Dorsolateral prefrontal cortex (tissue), 122 donors: ENCODE measurements at places on chromosomes 13 and 19.

- DNase-seq, result no peak
Measured at GRCh38 chr19:18191640-18192062, 1.4 kb upstream of the MPV17L2 start.

GRCh38 chr19:3142292-3142670 is 6.4 kb downstream of the GNA15 start:
- DNase-seq, result no peak

- no peak for DNase-seq
Measured at GRCh38 chr13:111539252-111539651, 218.8 kb downstream of the TEX29 start.

- no peak for DNase-seq
Measured at GRCh38 chr19:28023064-28023463, 1189.9 kb downstream of the UQCRFS1 start.

GRCh38 chr19:50570997-50571396 is 2.8 kb upstream of the LRRC4B start:
- DNase-seq, result no peak

GRCh38 chr13:105144020-105144419 is 1391.4 kb downstream of the EFNB2 start:
- DNase-seq, result no peak

- DNase-seq, result no peak
Measured at GRCh38 chr19:40360708-40361241, 12.3 kb downstream of the PLD3 start.

DNA sequence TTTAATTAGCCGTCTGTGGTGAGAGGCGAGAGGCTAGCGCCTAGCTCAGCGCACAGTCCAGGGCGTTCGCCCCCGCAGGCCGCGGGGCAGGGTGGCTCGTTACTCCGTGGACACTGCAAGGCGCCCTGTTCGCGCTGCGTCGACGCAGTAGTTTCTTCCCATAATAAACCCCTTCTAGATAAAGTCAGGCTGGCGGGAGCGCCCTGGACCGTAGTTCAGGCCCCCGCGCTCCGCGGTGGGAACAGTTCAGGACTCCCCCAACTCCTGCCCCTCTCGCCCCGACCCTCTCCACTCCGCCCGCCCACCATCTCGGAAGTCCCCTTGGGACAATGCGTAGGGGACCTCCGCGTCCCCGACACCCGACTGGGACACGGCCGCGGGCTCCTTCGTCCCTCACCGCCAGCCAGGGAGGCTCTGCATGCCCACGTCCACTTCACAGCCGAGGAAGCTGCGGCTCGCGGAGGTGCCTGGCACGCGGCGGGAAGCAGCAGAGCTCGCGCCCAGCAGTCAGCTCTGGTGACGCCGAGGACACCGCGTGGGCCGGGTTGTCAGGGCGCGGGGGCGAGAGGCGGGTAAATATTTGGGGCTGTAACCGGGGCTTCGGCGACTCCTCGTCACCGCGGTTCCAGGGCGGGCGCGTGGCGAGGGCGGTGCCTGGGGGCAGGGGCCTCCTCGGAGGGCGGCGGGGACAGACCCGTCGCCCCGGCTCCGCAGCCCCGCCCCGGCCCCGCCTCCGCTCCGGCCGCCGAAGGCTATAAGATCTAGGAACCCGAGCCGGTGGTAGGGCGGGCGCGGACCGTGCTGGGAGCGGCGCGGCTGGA is at the start of gene RGCC:
TSS of gene RGCC (plus strand) at position 783 of the 821 bp plus-strand sequence. CDS start 158 bp downstream, outside the sequence.
- DNase-seq, result peak; percentile 89

GRCh38 chr13:39985071-39985470 is 329.6 kb downstream of the COG6 start:
- DNase-seq, result no peak

- peak; percentile 56 for DNase-seq
Measured at GRCh38 chr19:16660763-16661479, at the start of gene TMEM38A. TSS of gene TMEM38A (plus strand) at chr19:16661139. CDS start at chr19:16661218, 79 bp downstream.

- DNase-seq, result no peak
Measured at GRCh38 chr13:20125129-20125782, 35.6 kb downstream of the GJA3 start.

GRCh38 chr13:113164492-113164891 is 6.0 kb downstream of the PROZ start:
- no peak for DNase-seq

GRCh38 chr13:27194209-27194608 is 22.6 kb upstream of the USP12 start:
- no peak for DNase-seq

GRCh38 chr19:38563475-38563874 is 54.3 kb downstream of the MAP4K1 start:
- no peak for DNase-seq

DNA sequence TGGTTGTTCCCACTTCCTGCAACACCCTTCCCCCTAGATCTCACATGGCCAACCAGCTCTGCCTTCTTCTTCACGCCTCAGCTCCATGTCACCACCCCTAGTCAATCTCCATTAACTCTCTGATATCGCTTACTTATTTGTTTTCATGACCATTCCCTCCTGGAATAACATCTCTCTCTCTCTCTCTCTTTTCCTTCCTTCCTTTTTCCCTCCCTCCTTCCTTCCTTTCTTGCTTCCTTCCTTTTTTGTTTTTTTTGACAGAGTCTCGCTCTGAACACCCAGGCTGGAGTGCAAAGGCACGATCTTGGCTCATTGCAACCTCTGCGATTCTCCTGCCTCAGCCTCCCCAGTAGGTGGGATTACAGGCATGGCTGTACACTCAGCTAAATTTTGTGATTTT is 44.9 kb upstream of the ADGRL1 start:
- DNase-seq, result no peak

DNA sequence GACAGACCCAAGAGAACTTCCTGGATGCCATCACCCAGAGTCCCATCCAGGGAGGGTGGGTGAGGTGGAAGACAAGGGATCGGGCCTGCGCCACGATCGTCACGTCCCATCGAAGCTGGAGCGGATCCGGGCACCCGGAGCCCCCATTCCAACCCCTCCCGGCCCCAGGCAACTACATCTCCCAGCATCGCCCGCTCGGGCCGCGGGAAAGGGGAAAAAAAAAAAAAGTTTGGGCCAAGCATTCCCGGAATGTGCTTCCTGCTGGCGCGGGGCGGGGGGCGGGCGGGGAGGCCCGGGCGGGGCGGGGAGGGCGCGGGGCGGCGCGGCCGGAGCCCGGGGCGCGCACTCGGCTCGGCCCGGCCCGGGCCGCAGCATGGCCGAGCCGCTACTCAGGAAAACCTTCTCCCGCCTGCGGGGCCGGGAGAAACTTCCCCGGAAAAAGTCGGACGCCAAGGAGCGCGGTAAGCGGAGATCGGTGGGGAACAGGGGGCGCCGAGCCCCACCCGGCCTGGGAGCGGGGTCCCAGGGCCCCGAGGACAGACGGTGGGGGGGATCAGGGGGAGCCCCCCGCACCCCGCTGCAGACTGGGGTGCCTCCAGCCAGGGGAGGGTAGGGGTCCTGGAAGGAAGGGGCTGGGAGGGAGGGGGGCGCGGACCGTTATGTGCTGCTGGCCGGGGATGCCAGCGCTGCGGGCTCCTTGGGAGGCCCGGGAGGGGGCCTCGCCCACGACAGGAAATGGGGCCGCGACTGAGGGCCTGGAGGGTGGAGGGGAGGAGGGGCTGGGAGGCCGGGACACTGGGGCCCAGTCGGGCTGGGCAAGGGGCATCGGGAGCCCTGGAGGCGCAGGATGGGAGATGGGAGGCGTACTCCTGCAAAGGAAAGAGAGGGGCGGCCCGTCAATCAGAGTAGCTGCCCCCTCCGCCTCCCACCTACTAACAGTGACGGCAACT is at the start of gene SYDE1:
TSS of gene SYDE1 (plus strand) at position 341 of the 950 bp plus-strand sequence. CDS start at position 374, 33 bp downstream.
- DNase-seq, result no peak

- DNase-seq, result no peak
Measured at GRCh38 chr13:41546372-41547190, 89.2 kb downstream of the RGCC start.

GRCh38 chr19:30671622-30672051 is 299.5 kb downstream of the ZNF536 start:
- DNase-seq, result no peak

GRCh38 chr19:44401139-44402115 is at the start of gene ZNF285:
TSS of gene ZNF285 (minus strand) at chr19:44401608. CDS start at chr19:44397213, 4,395 bp downstream.
- peak; percentile 88 for DNase-seq

DNA sequence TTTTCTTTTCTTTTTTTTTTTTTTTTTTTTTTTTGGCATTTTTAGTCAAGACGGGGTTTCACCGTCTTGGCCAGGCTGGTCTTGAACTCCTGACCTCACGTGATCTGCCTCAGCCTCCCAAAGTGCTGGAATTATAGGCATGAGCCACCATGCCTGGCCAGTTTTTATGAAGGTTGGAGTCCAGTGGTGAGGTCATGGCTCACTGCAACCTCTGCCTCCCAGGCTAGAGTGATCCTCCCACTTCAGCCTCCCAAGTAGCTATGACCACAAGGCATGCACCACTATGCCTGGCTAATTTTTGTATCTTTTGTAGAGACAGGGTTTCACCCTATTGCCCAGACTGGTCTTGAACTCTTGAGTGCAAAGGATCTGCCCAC is 4.2 kb downstream of the SNRPA start:
- no peak for DNase-seq

- DNase-seq, result no peak
Measured at GRCh38 chr13:111033172-111034130, 81.7 kb upstream of the ARHGEF7 start.

GRCh38 chr13:91572944-91573598 is 174.7 kb downstream of the GPC5 start:
- DNase-seq, result no peak

GRCh38 chr13:95954266-95954665 is 98.9 kb downstream of the UGGT2 start:
- DNase-seq, result no peak

DNA sequence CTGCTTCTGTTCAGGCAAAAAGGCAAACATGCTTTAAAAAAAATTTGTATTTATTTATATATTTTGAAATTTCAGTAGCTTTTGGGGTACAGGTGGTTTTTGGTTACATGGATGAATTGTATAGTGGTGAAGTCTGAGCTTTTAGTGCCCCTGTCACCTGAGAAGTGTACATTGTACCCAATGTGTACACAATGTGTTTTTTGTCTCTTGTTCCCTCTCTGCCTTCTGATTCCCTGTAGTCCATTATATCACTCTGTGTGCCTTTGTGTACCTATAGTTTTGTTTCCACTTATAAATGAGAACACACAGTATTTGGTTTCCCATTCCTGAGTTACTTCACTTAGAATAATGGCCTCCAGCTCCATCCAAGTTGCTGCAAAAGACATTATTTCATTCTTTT is 77.4 kb downstream of the PDS5B start:
- DNase-seq, result no peak

GRCh38 chr13:113407531-113408393 is 43.8 kb upstream of the GRTP1 start:
- no peak for DNase-seq

GRCh38 chr13:84864341-84864740 is 934.9 kb downstream of the SLITRK6 start:
- DNase-seq, result no peak

GRCh38 chr13:43732726-43733125 is 54.0 kb downstream of the ENOX1 start:
- DNase-seq, result no peak

DNA sequence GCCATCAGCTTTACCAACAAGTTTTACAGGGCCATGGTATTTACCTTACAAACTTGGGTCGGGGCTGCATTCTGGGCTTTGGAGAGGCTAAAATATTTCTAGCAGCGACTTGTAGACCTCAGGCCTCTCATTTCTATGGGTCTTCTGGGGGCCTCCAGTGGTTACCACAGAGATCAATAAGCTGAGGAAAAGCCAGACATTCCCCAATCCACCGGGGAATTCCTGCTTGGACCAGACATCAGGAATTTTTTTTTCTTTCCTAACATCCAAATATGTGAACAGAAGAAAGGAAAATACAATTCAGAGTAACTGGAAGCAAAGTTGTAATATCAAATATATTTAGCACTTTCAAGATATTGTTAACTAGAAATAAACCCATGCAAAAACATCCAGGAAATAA is 1.5 kb downstream of the DZIP1 start:
- DNase-seq, result no peak

DNA sequence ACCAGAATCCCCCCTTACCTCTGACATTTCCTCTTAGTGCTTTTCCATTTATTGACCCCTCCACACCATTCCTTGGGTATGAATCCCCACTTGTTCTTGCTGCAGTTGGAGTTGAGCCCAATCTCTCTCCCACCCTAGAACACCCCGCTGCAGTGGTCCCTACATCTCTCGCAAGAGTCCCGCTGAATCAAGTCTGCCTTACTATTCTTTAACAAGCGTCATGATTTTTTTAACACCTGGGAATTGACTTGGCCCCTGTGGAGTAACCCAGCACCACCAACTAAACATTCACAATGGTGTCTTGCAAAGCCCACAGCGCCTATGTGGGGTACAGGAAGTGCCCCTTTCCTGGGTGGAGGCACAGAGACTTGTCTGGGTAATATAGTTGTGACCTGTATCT is 13.2 kb upstream of the ZNF599 start:
- no peak for DNase-seq

DNA sequence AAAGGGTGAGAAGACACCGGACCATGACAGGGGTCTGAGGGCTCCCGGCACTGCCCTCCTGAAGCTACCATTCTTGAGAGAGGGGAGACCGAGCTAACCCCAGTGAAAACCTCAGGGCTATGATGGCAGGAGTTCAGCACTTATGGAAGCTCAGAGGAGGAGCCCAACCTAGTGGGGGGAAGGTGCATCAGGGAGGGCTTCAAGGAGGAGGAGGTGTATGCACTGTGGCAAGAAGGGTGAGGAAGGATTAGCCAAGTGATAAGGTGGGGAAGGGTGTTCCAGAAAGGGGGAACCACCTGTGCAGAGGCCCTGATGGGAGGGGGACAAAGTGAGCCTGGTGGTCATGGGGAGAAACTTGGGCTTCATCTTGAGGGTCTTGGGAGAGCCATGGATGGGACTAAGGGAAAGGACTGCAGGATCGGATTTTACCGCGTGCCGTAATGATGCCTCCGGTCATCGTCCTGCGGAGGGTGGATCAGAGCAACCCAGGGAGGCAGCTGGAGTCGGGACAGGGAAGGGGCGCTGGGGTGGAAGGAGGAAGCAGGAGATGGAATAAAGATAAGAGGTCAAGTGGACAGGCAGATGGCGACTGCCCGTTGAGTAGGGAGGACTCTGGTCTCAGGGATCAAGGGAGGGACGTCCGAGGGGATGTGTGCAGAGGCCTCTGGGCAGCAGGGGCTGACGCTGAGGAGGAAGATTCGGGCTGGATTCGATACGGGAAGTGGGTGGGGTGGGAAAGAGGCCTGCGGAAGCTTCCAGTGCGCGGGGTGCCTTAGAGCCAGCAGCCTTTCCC is 13.3 kb upstream of the PSMD8 start:
- DNase-seq, result no peak

GRCh38 chr13:41007744-41008128 is 11.4 kb downstream of the ELF1 start:
- DNase-seq, result no peak

DNA sequence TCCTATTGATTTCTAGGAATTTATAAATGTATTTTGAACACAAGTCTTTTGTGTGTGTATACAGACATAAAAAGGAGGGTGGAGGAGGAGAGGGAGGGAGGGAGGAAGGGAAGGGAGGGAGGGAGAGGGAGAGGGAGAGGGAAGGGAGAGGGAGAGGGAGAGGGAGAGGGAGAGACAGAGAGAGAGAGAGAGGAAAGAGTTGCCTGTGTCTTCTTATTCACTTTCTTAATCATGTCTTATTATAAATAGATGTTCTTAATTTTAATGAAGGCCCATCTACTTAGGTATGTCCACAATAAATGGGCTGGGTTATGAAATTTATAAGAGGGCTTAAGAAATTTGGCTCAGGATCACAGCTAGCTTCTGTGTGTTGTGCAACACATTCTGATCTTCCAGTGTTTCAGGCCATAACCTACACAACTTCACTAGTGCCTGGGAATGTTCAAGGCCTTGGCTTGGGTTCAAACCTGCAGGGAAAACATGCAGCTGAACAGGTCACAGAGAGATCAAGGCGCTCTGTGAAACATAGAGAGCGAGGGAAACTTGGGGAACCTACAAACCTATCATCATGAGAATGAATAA is 39.3 kb downstream of the ZNF45 start:
- no peak for DNase-seq

GRCh38 chr13:79910875-79911540 is 429.9 kb downstream of the SPRY2 start:
- no peak for DNase-seq
